ENCODE measurements at places on chromosomes 1 and 21. TPM values are rescaled to one million over a fixed set of nuclear protein-coding genes. Genes with fewer than 3 reads are reported as not detected.

DNA sequence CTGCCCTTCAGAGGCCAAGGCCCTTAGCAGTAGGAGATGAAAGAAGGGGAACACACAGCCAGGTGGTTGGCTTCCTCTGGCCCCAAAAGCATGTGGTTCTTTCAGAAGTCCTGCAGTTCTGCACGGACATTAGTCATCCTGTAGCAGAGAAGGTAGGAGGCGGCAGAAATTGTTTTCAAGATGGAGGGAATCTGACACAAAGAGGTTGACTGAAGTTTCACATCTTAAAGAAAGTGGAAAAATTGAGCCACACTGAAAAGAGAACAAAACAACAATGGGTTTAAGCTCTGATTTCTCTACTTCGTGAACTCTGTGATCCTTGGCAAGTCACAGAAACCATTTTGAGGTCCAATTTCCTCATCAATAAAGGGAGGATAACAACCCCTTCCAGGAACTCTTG, 125.3 kb upstream of the DNAH14 start:
- H3K36me3 ChIP-seq = no peaks in the 10 kb centered on the region
- peaks cover 3% of the 10 kb centered on the region for H3K27me3 ChIP-seq
- no peak overlapping the region for H3K4me3 ChIP-seq
- H3K27ac ChIP-seq = no peak overlapping the region
- peaks cover 2% of the 10 kb centered on the region for H3K4me1 ChIP-seq

The ZNF695 gene
- 0.10 TPM for total RNA-seq

The EVA1C gene
- 5.4 TPM for total RNA-seq

- no peak overlapping the region for H3K4me3 ChIP-seq
- no peaks in the 10 kb centered on the region for H3K36me3 ChIP-seq
- DNase-seq = no peak
Measured at GRCh38 chr1:78254517-78254916, 208.8 kb downstream of the GIPC2 start.

DNA sequence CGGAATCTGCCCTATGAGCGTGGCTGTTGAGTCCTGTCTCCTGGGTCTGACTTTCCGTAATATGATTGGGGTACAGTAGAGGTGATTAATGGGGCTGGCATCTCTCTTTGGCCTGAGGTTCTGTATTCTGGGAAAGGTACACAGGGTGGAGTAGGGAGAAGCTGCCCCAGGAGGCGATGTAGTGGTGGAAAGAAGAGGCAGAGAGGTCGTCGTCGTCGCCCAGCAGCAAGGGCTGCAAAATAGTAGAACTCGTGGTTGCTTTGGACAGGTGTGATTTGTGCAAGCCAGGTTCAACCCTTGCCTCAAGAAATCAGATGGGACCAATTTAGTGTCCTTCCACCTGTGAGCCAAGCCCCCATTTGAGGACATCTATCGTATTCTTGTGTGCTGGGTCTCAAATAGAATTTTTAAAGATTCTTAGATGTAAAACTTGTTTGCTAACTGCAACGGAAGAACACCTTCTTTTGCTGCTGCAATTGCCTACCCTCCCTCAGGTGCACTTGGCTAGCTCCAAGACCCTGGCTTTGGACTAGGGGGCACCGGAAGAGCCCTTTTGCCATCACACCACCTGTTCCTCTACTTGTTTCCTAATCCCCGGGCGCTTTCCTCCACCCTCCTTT, 1.3 kb upstream of the HMGN2 start:
- peaks cover 44% of the 10 kb centered on the region for H3K4me1 ChIP-seq
- DNase-seq = no peak
- H3K27me3 ChIP-seq = no peaks in the 10 kb centered on the region

GRCh38 chr21:41778930-41779600, 12.2 kb upstream of the RIPK4 start:
- DNase-seq = no peak
- peaks cover 10% of the 10 kb centered on the region for H3K4me1 ChIP-seq
- no peak overlapping the region for H3K27ac ChIP-seq
- H3K4me3 ChIP-seq = no peak overlapping the region

The SLC1A7 gene
- total RNA-seq = not detected

The PLEKHG5 gene
- 1.3 TPM for total RNA-seq

- H3K27ac ChIP-seq = no peak overlapping the region
- DNase-seq = no peak
- peaks cover 8% of the 10 kb centered on the region for H3K36me3 ChIP-seq
- no peaks in the 10 kb centered on the region for H3K27me3 ChIP-seq
Measured at GRCh38 chr1:197782722-197783360, 7.6 kb upstream of the DENND1B start.

DNA sequence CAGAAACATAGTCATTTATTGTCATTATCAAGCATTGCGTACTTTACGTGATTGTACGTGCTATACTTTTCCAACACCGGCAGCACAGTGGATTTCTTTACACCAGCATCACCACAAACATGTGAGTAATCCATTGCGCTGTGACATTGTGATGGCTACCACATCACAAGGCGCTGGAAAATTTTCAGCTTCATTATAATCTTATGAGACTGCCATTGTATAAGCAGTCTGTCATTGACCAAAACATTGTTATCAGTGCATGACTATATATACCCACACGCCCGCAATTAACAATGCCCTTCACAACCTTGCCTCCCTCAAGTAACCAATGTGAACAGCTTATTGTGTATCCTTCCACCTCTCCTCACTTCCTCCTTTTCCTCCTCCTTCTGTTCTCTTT, 137.6 kb downstream of the ZZZ3 start:
- no peak overlapping the region for H3K27ac ChIP-seq
- H3K36me3 ChIP-seq = no peaks in the 10 kb centered on the region
- no peak for DNase-seq
- H3K4me3 ChIP-seq = no peak overlapping the region

The PDE4B gene
- total RNA-seq = 26.5 TPM

The PCP4L1 gene
- 0.15 TPM for total RNA-seq

DNA sequence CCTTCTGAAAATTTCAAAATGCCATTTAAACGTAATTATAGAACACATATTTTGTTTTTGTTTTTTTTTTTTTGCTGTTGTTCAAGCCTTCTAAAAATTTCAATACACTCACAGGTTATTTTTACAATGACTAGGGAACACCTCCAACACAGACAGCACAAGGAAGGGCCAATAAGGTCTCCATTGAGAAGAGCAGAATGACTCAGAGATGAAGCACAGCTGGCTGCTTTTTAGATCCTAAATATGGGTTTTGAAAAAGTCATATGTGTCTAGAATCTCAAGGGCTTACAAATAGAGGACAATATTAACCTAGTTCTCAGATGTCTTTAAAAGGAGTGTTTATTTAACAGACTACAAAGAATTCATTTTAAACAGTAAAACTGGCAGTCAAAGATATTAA, 104.6 kb downstream of the NEGR1 start:
- DNase-seq = no peak
- no peak overlapping the region for H3K4me3 ChIP-seq
- no peaks in the 10 kb centered on the region for H3K36me3 ChIP-seq
- no peak overlapping the region for H3K27ac ChIP-seq
- no peaks in the 10 kb centered on the region for H3K27me3 ChIP-seq

DNA sequence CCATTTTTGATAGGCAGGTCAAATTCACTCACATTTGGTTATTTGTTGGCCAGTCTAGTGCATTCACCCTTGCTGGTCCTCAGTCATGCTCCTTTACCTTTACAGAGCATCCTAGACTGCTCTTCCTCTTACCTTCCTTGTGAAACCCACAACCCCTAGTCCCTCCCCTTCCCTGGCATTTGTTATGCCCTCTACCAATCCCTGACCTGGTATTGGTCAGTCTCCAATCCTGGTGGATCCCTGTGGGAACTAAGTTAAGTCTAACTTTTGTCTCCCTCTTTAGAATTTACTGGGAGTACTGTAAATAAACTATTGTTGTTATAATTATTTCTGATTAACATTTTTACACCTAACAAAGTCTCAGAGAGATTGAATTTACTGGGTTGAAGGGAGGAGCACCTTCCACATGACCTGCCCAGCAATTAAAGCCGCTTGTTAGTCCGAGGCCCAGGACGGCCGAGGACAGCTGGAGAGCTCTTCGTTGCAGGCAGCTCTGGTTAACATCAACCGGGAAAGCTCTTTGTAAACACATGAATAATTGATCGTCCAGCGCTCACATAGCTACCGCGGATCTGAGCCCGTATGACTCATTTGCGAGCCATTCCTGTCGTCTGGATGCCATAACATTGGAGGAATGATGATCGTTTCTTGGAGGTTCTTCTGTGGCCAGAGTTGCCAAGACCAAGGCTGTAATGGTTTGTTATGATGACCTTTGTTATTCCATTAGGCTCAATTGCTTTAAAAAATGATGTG, 31.9 kb downstream of the MTARC1 start:
- no peak for DNase-seq
- no peaks in the 10 kb centered on the region for H3K4me1 ChIP-seq
- no peaks in the 10 kb centered on the region for H3K36me3 ChIP-seq
- H3K27me3 ChIP-seq = peaks cover 5% of the 10 kb centered on the region
- no peak overlapping the region for H3K4me3 ChIP-seq

GRCh38 chr1:235951661-235952060, 85.0 kb upstream of the LYST start:
- no peak overlapping the region for H3K4me3 ChIP-seq
- H3K27ac ChIP-seq = no peak overlapping the region
- H3K4me1 ChIP-seq = peaks cover 38% of the 10 kb centered on the region
- no peaks in the 10 kb centered on the region for H3K36me3 ChIP-seq

GRCh38 chr1:192906334-192906733, 97.5 kb downstream of the RGS2 start:
- H3K36me3 ChIP-seq = no peaks in the 10 kb centered on the region
- DNase-seq = no peak
- H3K27me3 ChIP-seq = peaks cover 2% of the 10 kb centered on the region

DNA sequence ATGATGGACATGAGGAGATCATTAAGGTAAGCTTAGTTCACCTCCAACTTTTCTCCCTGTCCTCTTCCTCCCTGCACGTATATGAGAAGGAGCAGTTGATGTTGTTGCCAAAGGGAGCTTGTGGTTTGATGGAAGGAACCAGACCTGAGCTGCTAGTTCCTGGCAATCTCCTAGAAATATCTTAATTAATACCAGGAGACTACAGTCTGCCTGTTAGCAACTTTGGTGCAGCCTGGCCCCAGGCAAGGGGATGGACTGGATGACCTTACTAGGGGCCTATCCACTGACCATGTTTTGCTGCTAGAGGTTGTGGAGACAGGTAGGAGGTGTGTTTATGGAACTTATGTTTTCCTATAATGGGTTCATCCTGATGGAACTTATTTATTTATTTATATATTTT, 22.6 kb downstream of the TUFT1 start:
- peaks cover 3% of the 10 kb centered on the region for H3K4me1 ChIP-seq
- H3K27me3 ChIP-seq = no peaks in the 10 kb centered on the region
- no peak overlapping the region for H3K27ac ChIP-seq
- H3K4me3 ChIP-seq = no peak overlapping the region
- DNase-seq = no peak

DNA sequence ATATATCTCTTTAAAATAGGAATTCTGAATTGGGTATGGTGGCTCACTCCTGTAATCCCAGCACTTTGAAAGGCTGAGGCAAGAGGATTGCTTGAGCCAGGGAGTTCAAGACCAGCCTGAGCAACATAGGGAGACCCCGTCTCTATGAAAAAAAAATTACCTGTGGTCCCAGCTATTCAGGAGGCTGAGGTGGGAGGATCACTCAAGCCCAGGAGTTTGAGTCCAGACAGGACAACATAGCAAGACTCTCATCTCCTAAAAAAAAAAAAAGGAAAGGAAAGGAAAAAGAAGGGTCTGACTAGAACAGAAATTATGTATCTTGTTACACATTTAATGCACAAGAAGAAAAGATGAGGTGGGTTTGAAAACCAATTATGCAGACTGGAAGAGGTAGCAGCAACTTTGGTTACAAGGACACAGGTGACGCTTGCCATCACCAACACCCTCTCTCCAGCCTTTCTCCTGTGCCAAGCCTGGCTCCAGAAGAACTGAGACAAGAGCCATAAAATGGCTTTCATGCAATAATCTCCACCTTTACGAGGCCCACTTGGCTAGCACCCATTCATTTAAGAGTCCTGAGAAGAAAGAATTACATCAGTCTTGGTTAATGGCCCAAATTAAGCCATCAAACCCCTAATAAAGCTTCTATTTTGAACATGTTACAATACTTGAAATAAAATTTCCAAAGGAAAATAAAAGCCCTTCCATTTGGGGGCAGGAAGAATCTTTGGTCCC, 4.8 kb upstream of the SELENBP1 start:
- H3K4me3 ChIP-seq = no peak overlapping the region
- H3K4me1 ChIP-seq = no peaks in the 10 kb centered on the region

The RGS18 gene
- total RNA-seq = 0.15 TPM

- H3K36me3 ChIP-seq = peaks cover 51% of the 10 kb centered on the region
- H3K4me3 ChIP-seq = no peak overlapping the region
- H3K4me1 ChIP-seq = peaks cover 29% of the 10 kb centered on the region
Measured at GRCh38 chr1:193131266-193131860, 9.5 kb downstream of the CDC73 start.

The ATAD3C gene
- total RNA-seq = 0.17 TPM

GRCh38 chr1:111702504-111703050, 36.6 kb downstream of the INKA2 start:
- no peak overlapping the region for H3K27ac ChIP-seq
- no peak for DNase-seq
- H3K36me3 ChIP-seq = peaks cover 69% of the 10 kb centered on the region
- no peaks in the 10 kb centered on the region for H3K27me3 ChIP-seq

GRCh38 chr1:209232759-209233158, 350.8 kb upstream of the CAMK1G start:
- no peak overlapping the region for H3K27ac ChIP-seq
- H3K27me3 ChIP-seq = peaks cover 10% of the 10 kb centered on the region
- H3K4me1 ChIP-seq = no peaks in the 10 kb centered on the region

The RBM11 gene
- total RNA-seq = 1.8 TPM

The CR1L gene
- total RNA-seq = not detected

- no peak for DNase-seq
- no peaks in the 10 kb centered on the region for H3K4me1 ChIP-seq
- H3K27ac ChIP-seq = no peak overlapping the region
- no peak overlapping the region for H3K4me3 ChIP-seq
Measured at GRCh38 chr1:71850936-71851335, 431.4 kb downstream of the NEGR1 start.

DNA sequence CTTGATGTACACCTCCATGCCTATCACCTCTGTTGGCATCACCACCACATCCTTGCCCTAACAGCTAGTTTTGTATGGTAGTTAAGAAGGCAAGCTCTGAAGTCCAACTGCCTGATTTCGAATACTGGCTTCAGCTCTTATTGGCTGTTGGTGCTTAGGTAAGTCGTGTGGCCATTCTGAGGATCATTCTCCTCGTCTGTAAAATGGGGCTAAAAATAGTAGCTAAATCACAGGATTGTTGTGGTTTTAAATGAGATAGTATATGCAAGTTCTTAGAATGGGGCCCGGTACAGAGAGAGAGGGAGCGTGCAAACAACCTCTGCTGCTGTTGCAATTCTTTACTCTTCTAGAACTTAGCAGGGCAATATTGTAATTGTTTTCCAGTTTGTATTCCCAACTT, 20.8 kb upstream of the SPOCD1 start:
- peaks cover 4% of the 10 kb centered on the region for H3K36me3 ChIP-seq
- H3K4me3 ChIP-seq = no peak overlapping the region
- peaks cover 23% of the 10 kb centered on the region for H3K4me1 ChIP-seq
- peak overlapping the region; percentile 38 for H3K27ac ChIP-seq
- H3K27me3 ChIP-seq = no peaks in the 10 kb centered on the region

GRCh38 chr1:63928186-63929105, 154.6 kb downstream of the ROR1 start:
- no peaks in the 10 kb centered on the region for H3K36me3 ChIP-seq
- no peaks in the 10 kb centered on the region for H3K4me1 ChIP-seq
- H3K27ac ChIP-seq = no peak overlapping the region
- DNase-seq = no peak

- peaks cover 2% of the 10 kb centered on the region for H3K4me1 ChIP-seq
- H3K27me3 ChIP-seq = no peaks in the 10 kb centered on the region
- H3K36me3 ChIP-seq = no peaks in the 10 kb centered on the region
- H3K4me3 ChIP-seq = no peak overlapping the region
- DNase-seq = no peak
Measured at GRCh38 chr1:7289694-7290093, 481.4 kb upstream of the VAMP3 start.

The DNTTIP2 gene
- 56.4 TPM for total RNA-seq

The FTCD gene
- total RNA-seq = not detected

The CELA3A gene
- total RNA-seq = not detected
